Transverse colon (tissue), 4 donors: ENCODE measurements at places on chromosomes 1 and 21. TPM values are rescaled to one million over a fixed set of nuclear protein-coding genes. Genes with fewer than 3 reads are reported as not detected.

DNA sequence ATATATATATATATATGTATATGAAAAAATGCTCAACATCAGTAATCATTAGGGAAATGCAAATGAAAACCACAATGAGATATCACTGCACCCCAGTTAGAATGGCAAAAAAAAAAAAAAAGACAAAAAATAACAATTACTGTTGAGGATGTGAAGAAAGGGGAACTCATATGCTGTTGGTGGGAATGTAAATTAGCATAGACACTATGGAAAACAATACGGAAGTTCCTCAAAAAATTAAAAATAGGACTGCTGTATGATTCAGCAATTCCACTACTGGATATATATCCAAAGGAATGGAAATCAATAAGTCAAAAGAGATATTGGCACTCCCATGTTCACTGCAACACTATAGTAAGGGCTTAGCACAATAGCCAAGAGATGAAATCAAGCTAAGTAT is 41.5 kb upstream of the CTBS start:
- DNase-seq: no peak
- no peaks in the 10 kb centered on the region for H3K36me3 ChIP-seq
- H3K4me1 ChIP-seq: no peaks in the 10 kb centered on the region
- no peak overlapping the region for H3K4me3 ChIP-seq
- H3K27ac ChIP-seq: no peak overlapping the region

- H3K27ac ChIP-seq: no peak overlapping the region
- H3K27me3 ChIP-seq: no peaks in the 10 kb centered on the region
- DNase-seq: no peak
- H3K36me3 ChIP-seq: no peaks in the 10 kb centered on the region
- no peaks in the 10 kb centered on the region for H3K4me1 ChIP-seq
- no peak overlapping the region for H3K4me3 ChIP-seq
Measured at GRCh38 chr1:63835128-63835527, 61.3 kb downstream of the ROR1 start.

- H3K4me1 ChIP-seq: no peaks in the 10 kb centered on the region
- H3K27me3 ChIP-seq: no peaks in the 10 kb centered on the region
- no peak overlapping the region for H3K4me3 ChIP-seq
Measured at GRCh38 chr21:27134516-27134915, 167.6 kb upstream of the ADAMTS5 start.

DNA sequence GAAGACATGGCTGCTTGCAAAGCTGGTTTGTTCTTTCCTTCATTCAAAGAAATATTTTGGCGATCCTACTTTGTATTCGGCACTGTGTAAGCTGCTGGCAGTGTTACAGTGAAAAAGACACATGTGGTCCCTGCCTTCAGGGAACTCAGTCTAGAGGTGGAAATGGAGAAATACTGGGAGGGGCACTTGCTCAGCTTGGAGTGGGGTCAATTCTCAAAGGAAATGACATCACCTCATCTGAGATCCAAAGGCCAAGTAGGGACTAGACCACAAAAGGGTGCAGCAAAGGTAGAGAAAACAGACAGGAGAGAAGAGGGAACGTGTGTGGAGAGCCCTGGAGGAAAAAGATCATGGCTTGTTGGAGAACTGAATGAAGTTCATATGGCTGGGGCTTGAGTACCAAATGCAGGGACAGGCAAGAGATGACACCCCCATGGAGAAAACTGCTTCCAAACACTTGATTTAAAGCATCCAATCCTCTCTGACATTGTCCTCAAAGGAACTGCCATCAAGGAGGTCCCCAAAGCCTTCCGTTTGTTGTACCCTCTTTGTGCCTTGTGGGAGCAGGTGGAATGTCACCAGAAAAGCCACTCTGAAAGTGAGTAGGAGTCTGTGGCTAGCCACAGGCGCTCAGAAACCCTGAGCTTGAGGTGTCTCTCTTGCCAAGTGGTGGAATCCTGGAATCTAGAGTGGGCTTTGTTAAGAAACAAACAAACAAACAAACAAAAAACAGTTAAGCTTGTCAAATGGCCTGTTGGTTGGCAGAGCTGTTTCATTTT is 48.3 kb upstream of the TDRD10 start:
- peaks cover 4% of the 10 kb centered on the region for H3K4me1 ChIP-seq
- peaks cover 32% of the 10 kb centered on the region for H3K36me3 ChIP-seq
- no peaks in the 10 kb centered on the region for H3K27me3 ChIP-seq

- DNase-seq: peak; percentile 60
- peak overlapping the region; percentile 25 for H3K4me3 ChIP-seq
- no peaks in the 10 kb centered on the region for H3K36me3 ChIP-seq
- peak overlapping the region; percentile 97 for H3K27ac ChIP-seq
Measured at GRCh38 chr1:207959141-207959825, 48.4 kb upstream of the CD34 start.

GRCh38 chr1:3219791-3220467 is 150.9 kb downstream of the PRDM16 start:
- H3K27ac ChIP-seq: peak overlapping the region; percentile 34
- H3K4me1 ChIP-seq: peaks cover 42% of the 10 kb centered on the region
- no peak for DNase-seq
- no peaks in the 10 kb centered on the region for H3K27me3 ChIP-seq
- H3K4me3 ChIP-seq: no peak overlapping the region
- H3K36me3 ChIP-seq: no peaks in the 10 kb centered on the region

DNA sequence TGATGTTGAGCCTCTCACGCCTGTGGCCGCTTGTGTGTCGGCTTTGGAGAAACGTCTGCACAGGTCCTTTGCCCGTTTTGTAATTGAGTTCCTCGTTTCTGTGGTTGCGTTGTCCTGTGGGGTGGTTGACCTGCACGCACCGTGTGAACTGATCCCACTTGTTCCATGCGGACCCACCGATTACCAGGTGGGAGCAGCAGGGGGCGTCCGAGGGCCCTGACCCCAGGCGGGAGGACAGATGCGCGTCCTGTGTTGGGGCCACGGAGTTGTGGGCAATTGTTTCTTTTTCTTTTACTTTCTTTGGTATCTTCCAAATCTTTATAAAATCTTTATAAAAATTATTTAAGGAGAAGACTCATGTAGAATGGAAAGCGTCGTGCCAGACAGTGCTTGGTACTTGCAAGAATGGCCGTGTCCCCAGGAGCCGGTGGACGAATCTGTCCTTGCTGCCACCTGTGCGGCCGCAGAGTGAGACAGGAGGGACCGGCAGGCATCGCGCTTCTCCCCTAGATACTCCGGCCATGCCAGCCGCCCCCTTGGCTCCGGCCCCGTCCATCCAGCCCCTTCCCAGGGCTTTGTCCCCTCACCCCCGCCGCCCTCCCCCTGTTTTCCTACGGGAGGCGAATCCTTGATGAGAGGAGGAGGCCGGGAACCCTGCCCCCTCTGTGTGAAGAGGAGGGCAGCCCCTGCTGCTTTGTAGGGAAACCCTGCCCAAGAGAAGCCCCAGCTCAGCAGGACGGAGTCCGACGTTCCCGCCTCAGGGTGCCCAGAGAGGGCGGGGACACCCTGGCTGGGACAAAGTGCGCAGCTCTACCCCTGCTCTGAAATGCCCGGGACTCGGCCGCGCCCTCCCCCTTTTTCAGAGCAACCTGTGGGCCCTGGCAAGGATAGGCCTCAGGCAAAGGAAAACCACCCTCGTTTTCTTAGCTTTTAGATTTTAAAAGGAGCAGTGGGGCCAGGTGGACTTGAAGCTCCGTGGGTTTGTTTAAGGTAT is 41.7 kb downstream of the PRKCZ start:
- peak overlapping the region; percentile 19 for H3K4me3 ChIP-seq
- peak; percentile 80 for DNase-seq
- no peaks in the 10 kb centered on the region for H3K27me3 ChIP-seq
- H3K27ac ChIP-seq: peak overlapping the region; percentile 50
- peaks cover 13% of the 10 kb centered on the region for H3K4me1 ChIP-seq

DNA sequence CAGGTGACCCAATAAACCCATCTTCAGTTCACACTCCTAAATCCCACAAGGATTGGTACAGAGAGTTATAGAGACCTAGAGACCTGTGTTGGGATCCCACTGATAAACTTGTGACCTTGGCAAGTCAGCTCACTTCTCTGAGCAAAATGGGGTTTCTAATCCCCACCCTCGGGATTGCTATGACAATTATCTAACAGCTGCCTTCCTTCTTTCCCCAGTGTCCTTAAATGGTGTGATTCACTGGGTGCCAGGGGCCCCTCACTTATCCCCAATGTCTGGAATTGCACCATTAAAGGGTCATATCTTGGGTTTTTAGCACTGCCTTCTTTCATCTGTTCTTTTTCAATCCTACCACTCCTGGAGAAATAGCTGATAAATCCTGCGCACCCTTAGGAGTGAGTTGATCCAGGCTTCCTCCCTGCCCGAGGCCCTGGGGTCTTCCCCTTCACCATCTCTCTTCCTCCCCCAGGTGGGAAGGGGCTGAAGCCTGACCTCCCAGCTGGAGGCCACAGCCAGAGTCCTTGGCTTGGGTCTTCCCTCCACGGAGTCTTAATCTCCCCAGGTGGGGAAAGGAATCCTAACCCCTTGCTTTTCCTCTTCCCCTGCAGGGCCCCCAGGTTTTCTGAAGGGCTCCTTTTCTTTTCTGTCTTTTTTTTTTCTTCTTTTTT is 39.7 kb downstream of the LACTBL1 start:
- H3K4me1 ChIP-seq: no peaks in the 10 kb centered on the region
- no peaks in the 10 kb centered on the region for H3K36me3 ChIP-seq
- DNase-seq: no peak
- H3K27ac ChIP-seq: no peak overlapping the region
- H3K4me3 ChIP-seq: no peak overlapping the region

DNA sequence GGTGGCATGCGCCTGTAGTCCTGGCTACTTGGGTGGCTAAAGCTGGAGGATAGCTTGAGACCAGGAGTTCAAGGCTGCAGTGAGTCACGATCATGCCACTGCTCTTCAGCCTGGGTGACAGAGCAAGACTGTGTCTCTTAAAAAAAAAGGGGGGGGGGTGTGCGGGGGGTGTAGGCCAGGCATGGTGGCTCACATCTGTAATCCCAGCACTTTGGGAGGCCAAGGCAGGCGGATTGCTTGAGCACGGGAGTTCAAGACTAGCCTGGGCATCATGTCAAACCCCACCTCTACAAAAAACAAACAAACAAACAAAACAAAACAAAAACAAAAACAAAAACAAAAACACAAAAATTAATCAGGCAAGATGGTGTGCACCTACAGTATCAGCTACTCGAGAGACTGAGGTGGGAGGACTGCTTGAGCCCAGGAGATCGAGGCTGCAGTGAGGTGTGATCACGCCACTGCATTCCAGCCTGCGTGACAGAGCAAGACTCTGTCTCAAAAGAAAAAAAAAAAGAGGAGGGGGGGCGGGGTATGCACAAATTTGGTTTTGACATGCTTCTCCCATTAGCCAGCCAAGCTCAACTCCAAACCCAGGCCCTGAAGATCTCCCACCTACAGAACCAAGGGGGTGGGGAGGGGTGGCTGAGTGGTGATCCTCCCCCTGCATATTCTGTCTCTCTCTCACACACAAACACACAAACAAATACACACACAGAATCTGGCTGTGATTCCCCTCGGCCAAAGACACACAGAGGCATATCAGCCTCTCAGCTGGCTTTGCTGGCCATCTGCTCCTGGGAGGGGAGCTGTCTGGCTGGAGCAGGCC is 3.1 kb downstream of the PTAFR start:
- no peak overlapping the region for H3K4me3 ChIP-seq
- H3K27ac ChIP-seq: peak overlapping the region; percentile 72
- no peaks in the 10 kb centered on the region for H3K36me3 ChIP-seq
- no peak for DNase-seq
- H3K4me1 ChIP-seq: no peaks in the 10 kb centered on the region

- H3K4me3 ChIP-seq: peak within 1 kb of the TSS; percentile 69
- H3K27ac ChIP-seq: peak within 1 kb of the TSS; percentile 87
- H3K4me1 ChIP-seq: peaks cover 7% of the 10 kb centered on the region
- peak; percentile 45 for DNase-seq
- H3K36me3 ChIP-seq: no peaks in the 10 kb centered on the region
Measured at GRCh38 chr1:56644919-56645676, at the start of gene PRKAA2. Gene PRKAA2, plus strand, starts transcription at chr1:56645314. Its CDS starts 74 bp downstream, at chr1:56645388.

DNA sequence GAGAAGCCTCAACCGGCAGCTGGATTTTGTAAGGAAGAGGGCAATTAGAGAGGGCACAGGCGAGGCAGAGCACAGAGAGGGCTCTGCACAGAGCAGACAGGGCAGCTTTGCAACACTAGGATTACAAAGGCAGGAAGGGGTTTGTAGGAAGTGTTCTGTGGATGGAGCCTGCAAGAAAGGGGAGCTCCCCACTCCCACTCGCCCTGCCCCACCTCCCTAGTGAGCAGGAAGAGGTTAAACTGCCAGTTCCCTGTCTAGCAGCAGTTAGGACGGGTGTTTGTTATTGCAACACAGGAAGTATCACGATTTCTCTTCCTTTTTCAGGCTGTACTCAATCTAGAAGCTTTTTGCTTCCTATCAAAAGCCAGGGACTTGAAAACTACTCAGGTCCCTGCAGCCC is 63.3 kb upstream of the LRRC8D start:
- H3K27ac ChIP-seq: peak overlapping the region; percentile 41
- H3K4me3 ChIP-seq: no peak overlapping the region
- H3K4me1 ChIP-seq: no peaks in the 10 kb centered on the region
- no peak for DNase-seq
- H3K27me3 ChIP-seq: no peaks in the 10 kb centered on the region

DNA sequence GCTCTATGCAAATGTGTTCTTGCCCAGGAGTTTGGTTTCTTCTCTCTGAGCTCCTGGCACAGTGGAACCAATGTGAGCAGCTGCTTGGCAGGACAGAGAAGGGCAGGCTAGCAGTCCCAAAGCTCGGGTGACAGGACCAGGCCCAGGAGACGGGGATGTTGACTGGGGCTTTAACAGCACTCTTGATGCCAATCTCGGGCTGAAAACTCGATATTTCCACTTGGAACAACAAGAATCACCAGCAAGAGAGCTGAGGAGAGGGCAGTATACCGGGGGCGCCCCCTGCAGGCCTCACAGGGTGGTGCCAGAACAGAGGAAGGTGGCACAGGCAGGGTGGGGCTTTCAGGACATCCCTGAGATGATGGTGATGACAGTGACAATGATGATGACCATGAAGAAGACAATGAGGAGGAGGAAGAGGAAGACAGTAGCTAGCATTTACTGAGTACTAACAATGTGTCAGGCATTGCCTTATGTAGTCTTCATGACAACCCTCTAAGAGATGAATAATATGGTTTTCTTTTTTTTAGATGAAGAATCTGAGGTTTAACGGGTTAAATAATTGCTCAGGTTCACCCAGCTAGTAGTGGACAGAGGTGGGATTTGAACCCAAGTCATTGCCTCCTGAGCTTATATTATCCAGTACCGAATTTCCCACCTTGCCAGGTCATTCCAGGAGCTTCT is 2.7 kb upstream of the KCNJ9 start:
- peak; percentile 62 for DNase-seq
- H3K4me1 ChIP-seq: peaks cover 2% of the 10 kb centered on the region
- H3K36me3 ChIP-seq: no peaks in the 10 kb centered on the region

GRCh38 chr1:34164771-34165391 is at the start of gene CSMD2:
Gene CSMD2, minus strand, starts transcription at chr1:34165230. Its CDS starts 133 bp downstream, at chr1:34165097.
- H3K27ac ChIP-seq: no peak within 1 kb of the TSS
- no peaks in the 10 kb centered on the region for H3K36me3 ChIP-seq
- peaks cover 23% of the 10 kb centered on the region for H3K4me1 ChIP-seq

WDR64 gene
- total RNA-seq: not detected

CYP4Z1 gene
- total RNA-seq: not detected

TAS1R1 gene
- 0.48 TPM for total RNA-seq

MYOC gene
- 0.40 TPM for total RNA-seq

BRINP3 gene
- 5.0 TPM for total RNA-seq

SGIP1 gene
- total RNA-seq: 1.4 TPM

OLIG2 gene
- total RNA-seq: not detected
